ENCODE measurements at places on chromosomes 4 and X.

DNA sequence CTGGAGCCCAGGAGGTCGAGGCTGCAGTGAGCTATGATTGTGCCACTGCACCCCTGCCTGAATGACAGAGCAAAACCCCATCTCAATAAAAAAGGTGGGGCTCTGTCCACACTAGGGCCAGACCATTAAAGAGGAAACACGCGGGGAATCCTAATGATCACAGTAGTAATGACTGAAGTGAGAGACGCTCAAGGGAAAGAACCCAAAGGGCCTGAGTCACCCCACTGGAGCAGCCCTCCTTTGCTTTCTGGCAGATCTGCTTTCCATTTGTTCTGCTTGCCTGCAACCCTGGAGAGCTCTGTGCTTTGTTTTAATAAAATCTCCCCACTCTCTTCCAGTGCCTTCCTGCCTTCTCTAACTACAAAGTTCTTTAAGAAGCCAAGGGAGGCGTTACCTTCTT, 5.0 kb downstream of the TFDP3 start:
- no peak for DNase-seq

- no peak for DNase-seq
These were observed 52.5 kb downstream of the PF4 start for GRCh38 chr4:73929278-73929677.

- no peak for DNase-seq
These were observed 50.3 kb downstream of the WDFY3 start for GRCh38 chr4:84916227-84916626.

DNA sequence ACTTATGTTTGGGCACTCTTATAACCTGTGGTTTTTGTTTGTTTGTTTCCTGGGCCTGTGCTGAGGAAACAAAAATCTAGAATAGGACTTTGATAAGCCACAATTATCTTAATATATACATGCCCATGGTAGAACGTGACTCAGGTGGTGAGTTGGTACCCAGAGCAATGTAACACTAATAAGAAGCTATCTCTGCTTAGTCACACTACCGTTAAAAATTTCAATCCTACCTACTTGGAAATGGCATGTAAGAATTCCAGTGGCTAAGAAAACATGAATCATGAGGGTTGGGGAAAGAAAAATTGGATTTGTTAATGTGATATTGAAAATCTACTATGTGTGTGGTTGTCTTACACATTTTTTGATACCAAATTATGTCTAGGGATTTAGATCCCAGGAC, 30.5 kb upstream of the ADGRG2 start:
- no peak for DNase-seq

DNA sequence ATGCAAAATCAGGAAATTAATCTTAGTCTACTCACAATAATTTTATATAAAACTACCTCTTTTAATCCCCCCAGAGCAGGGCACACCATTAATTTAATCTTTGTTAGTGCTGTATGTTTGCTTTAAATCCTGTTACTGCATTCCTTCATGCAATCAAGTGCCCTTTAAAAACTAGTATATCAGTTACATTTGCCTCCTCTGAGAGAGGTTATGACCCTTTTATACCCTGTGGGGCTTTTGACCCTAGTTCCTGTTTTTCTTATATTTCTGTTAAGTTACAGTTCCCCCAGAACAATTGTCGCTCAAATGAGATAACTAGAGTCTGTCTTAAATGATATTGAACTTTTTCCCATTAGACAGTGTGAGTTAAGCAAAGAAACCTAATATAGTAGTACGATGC, 46.2 kb downstream of the GPC4 start:
- no peak for DNase-seq

DNA sequence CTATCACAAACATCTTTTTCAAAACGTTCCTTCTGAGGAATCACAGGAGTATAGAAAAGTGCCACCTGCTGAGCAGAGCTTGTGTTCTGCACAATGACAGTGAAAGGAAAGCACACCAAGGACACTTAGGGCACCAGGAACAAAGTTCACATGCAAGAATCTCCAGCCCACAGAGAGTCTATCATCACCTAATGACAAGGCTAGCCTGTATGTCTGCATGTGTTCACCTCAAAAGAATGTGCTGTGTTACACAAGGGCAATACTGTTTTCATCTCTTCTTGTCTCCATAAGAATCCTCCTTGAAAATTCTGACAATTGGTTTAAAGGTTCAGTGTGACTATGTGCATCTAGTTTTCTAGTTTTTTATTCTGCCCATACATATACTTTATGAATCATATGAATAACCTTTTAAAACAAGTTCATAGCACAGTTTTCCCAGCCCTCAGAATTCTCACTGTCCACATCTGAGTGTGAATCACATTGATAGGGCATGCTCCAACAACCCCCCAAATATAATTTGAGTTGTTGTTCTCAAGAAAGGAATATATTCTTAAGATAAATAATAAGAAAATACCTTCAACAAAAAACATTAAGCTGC, 118.0 kb downstream of the PWWP3B start:
- DNase-seq, result no peak

All from stimulated activated CD4-positive, alpha-beta T cell treated with anti-CD3 and anti-CD28 coated beads, Interleukin-4, amount 100 ng/mL, for 48 hours (primary cell).